Panc1 (cell line): ENCODE measurements at places on chromosomes 5 and 9.

DNA sequence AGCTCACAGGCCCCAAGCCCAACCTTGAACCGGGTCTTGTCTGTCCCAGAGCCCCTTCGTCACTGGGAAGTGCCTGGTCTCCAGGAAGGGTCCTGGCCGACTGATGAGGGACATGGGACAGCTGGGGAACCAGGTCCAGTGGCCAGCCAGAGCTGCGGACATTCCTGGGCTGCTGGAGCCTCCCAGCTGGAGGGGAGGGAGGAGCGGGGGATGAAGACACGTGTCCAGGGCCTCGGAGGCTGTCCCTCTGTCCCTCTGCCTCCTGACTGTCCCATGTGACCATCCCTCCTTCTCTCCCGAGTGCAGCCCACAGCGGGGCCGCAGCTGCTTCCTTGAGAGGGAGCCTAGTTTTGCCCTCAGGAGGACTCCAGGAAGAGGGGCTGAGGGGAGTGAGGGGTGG is 41.7 kb upstream of the UBAC1 start:
- DNase-seq: no peak

GRCh38 chr5:76604838-76605237 is 18.4 kb downstream of the F2RL2 start:
- no peak for DNase-seq

DNA sequence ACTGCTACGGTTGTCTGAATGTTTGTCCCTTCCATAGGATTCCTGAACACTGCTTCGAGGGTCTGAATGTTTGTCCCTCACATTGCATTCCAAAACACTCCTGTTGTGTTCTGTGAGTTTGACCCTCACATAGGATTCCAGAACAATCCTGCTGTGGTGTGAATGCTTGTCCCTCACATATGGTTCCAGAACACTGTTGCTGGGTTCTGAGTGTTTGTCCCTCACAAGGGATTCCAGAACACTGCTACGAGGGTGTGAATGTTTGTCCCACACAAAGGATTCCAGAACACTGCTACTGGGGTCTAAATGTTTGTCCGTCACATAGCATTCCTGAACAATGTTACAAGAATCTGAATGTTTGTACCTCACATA is 201.2 kb downstream of the FOXD4L6 start:
- DNase-seq: no peak

DNA sequence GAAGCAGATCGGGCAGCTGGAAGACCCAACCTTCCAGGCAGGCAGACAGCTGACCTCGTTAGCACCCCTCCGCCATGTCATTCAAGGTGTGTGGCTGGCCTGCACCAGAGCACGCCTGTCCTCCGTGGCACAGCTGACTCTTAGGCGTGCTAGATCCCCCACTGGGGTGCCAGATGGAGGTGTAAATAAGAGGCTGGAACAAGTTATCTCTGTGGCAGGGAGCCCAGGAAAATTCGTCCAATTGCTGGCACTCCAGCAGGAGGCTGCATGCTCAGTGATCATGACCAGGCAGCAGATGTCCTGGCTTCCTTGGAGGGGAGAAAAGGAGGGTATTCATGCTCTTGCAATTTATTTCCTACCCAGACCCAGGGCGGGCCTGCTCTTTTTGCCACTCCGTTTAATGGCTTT is 7.8 kb upstream of the ALDOB start:
- DNase-seq: no peak

DNA sequence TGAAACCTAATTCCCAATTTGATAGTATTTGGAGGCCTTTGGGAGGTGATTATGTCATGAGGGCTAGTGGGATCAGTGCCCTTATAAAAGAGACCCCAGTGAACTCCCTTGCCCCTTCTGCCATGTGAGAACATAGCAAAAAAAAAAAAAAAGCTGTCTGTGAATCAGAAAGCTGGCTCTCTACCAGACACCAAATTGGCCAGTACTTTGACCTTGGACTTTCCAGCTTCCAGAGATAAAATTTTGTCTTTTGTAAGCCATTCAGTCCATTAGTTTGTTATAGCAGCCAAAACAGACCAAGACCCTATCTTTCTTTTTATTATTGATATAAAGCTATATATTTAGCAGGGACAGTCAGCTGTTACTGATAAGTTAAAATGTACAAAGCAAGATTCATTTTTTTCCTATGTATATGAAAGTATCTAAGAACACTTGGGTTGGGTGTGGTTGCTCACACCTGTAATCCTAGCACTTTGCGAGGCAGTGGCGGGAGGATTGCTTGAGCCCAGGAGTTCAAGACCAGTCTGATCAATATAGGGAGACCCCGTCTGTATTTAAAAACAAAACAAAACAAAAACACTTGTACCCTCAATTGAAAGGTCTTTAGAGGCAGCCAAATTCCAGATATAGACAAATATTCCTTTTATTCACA is 8.1 kb upstream of the C5orf24 start:
- no peak for DNase-seq

DNA sequence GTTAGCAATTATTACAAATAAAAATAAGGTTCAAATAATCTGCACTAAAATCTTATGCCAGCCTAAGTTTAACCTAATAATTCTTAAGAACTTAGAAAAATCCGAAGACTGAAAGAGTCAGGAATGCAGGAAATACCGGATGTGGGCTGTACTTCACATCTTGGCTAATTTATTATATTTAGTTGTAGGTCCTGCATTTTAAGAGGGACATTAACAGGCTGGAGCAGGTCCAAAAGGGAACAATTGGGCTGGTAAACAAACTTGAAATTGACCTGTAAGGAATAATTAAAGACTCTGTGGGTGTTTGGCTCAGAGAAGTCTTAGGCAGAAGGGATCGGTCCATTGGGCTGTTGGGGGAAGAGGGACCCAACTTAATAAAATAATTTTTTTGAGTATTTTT is 18.4 kb downstream of the GLRA1 start:
- DNase-seq: no peak

GRCh38 chr5:1294206-1294834 is 548 bp downstream of the TERT start:
- no peak for DNase-seq

DNA sequence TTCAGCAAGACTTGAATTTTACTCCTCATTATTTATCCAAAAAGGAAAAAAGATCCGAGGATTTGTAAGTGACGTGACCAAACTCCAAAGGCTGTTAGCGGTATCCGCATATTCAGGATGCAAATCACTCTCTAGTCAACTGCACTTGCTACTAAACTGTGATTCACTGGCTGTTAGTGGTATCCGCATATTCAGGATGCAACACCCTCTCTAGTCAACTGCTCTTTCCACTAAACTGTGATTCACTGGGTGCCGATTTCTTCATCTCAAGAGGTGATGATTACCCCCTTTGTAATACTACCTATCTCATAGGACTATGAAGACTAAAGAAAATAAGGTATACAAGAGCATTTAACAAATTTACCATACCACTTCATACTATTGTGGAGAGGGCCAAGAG is 5.7 kb downstream of the MAPKAP1 start:
- peak; percentile 7 for DNase-seq

DNA sequence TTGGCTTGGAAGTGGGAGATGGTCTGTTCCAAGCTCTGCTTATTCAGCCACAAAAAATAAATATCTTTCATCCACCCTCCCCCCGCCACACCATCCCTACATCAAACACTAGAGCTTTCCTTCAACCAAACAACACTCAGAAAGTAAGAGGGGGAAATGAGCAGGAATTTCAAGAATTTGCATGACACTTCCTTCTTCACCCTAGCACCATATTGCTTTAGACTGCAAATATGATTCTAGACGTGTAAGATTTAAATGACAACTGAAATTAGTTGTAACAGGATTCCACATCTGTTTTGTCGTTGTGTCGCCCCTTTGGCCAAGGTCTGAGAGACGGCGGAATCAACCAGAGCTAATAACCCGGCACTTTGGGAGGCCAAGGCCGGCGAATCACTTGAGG is 88.5 kb downstream of the NDFIP1 start:
- no peak for DNase-seq

DNA sequence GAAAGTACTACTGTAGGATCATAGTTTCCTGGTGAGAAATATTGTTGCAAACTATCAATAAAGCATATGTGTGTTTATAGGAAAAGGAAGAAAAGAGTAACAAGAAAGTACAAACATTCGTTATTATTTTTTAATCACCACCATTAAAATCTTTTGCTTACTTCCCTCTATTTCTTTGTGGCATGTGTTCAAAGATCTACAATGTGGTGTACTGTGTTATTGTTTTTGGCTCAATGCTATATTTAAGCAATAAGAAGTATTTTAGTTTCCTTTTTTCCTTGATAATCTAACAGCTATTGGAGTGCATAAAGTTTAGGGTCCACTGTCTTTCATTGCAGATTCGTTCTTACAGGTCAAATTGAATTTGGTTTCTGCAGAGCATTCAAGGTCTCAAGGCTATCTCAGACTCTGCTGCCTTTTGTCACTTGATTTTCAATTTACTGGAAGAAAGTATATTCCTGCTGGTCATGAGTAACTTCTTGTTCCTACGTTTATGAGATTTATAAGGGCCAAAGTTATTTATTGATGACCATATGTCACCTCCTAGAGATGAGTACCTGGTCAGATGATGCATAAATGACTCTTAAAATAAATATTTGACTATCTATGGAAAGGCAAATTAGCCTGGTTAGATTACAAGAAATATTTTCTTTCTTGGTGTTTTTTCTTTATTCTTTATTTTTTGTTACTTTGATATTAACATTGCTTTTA is 323.0 kb downstream of the TMEM167A start:
- no peak for DNase-seq

- no peak for DNase-seq
These were observed 203.2 kb downstream of the RAB3C start for GRCh38 chr5:58786035-58786434.

- no peak for DNase-seq
These were observed 93.8 kb downstream of the OXCT1 start for GRCh38 chr5:41776435-41776834.

DNA sequence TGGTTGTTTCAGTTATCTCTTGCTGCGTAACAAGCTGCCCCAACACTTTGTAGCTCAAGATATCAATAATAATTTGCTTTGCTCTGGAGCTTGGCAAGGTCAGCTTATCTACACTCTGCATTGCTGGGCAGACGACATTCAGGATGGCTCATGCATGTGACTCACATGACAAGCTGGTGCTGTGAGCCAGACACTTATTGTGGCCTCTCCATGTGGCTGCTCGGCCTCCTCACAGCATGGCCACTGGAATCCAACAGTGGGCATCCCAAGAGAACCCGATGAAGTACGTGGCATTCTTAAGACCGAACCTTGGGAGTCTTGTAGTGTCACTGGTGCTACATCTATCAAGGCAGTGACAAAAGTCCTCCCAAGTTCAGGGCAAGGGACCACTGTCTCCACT is 94.2 kb upstream of the MVB12B start:
- no peak for DNase-seq

DNA sequence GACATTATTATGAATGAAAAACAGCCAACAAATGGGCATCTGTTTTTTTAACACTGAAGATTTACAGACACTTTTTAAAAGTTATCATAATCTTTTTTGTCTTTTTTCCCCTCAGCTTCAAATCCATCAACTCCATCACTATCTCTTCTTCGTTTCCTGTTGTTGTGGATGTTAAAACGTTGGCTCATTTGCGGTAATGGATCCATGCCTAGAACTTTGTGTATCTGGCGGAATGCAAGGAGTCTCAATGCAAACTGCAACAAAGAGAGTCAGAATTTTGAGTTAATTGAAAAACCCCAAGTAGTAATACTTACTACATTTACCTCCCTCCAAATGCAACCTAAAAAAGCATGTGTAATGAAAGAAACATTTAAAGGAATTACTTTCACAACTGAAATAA is 42.9 kb upstream of the MTMR12 start:
- DNase-seq: no peak

- DNase-seq: no peak
These were observed 27.6 kb upstream of the PSD2 start for GRCh38 chr5:139767960-139768359.

GRCh38 chr9:78383130-78383529 is 86.2 kb downstream of the PSAT1 start:
- no peak for DNase-seq

- DNase-seq: no peak
These were observed 1244.1 kb upstream of the ACO1 start for GRCh38 chr9:31140316-31140715.

- peak; percentile 85 for DNase-seq
These were observed 75.6 kb downstream of the USP20 start for GRCh38 chr9:129910628-129911567.

GRCh38 chr5:173890195-173890991 is 2.2 kb downstream of the CPEB4 start:
- peak; percentile 52 for DNase-seq

DNA sequence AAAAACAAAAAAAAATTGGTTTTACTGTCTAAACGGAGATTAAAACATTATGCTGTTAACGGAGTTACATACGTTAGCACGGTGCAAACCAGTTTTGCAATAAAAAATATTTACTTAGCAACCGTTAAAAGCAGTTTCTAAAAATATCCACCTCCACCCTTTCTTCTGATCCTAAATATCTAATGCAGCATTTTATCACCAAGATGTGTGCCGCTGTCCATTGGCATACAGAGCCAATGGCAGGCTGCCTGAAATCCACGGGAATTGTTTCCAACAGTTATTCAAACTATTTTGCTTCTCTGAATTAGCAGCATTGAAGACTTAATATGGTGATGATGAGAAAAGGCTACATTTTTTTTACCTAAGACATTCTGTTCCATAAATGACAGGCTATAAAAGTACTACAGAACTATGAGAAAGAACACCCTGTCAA is 61.6 kb downstream of the CSNK1A1 start:
- no peak for DNase-seq

- DNase-seq: no peak
These were observed 78.3 kb upstream of the HCN1 start for GRCh38 chr5:45774528-45774927.

DNA sequence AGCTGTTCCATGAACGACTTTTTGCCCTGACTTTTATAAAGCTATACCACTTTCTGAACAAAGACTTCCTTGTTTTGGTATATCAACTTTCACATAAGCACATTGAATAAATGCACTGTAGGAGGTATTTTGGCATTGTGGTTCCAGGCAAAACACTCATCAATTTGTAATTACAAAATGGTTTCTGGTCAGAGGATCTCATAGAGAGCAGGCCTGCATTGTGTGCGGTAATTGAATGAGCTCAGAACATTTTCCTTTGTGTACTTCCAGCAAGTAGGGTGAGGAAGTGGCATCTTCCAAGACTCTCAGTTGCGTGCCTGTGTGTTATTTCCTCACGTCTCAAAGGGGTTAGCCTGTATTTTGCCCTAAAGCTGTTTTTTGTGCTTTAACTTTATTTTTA is 89.2 kb downstream of the PDE6A start:
- no peak for DNase-seq

DNA sequence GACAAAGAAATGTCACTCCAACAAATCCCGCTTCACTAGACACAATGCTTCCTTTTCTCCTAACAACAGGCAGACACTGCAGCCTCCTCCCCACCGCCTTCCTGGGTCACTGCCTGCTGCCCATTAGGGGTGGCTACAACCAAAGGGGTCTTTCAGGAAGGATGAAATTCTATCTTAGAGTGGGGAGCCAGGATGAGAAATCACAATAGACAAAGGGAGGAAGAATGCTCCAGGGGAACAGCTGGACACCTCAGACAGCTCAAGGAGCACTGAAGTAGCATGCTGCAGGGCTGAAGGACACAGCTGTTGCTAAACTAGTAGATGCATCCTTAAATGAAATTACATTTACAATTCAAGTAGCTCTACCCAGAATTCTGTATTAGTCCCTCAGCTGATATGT is 54.2 kb downstream of the PRELID2 start:
- DNase-seq: no peak
